ENCODE measurements at places on chromosomes 16 and 17.

DNA sequence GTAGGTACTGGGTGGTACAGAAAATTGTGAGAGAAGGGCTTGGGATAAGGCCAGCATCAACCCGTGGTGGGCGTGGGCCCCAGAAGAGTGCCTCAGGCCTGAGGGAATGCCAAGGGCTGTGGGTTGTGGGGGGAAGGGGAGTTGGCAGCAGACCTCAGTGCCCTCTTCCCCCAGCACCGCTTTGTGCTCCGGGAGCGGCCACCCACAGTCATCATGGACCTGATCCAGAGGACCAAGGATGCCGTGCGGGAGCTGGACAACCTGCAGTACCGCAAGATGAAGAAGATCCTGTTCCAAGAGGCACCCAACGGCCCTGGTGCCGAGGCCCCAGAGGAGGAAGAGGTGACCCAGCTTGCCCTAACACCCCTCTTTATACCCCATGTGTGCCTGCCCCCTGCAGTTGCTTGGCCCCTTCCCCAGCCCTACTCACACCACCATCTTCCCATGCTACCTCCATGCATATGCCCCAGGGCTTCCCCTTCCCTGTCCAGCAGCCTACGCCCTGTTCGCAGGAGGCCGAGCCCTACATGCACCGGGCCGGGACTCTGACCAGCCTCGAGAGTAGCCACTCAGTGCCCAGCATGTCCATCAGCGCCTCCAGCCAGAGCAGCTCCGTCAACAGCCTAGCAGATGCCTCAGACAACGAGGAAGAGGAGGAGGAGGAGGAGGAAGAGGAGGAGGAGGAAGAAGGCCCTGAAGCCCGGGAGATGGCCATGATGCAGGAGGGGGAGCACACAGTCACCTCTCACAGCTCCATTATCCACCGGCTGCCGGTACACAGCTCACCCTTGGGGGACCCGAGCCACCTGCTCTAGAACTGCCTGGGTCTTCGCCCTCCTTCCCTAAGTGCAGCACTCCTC, 9.1 kb downstream of the TAOK2 start:
- no peak for DNase-seq

- DNase-seq = no peak
These were observed 156.2 kb downstream of the ABCC12 start for GRCh38 chr16:47999595-47999994.

- no peak for DNase-seq
These were observed 131.9 kb downstream of the NPIPB5 start for GRCh38 chr16:22642416-22643088.

- DNase-seq = no peak
These were observed 276.9 kb upstream of the TOM1L1 start for GRCh38 chr17:54623746-54624145.

DNA sequence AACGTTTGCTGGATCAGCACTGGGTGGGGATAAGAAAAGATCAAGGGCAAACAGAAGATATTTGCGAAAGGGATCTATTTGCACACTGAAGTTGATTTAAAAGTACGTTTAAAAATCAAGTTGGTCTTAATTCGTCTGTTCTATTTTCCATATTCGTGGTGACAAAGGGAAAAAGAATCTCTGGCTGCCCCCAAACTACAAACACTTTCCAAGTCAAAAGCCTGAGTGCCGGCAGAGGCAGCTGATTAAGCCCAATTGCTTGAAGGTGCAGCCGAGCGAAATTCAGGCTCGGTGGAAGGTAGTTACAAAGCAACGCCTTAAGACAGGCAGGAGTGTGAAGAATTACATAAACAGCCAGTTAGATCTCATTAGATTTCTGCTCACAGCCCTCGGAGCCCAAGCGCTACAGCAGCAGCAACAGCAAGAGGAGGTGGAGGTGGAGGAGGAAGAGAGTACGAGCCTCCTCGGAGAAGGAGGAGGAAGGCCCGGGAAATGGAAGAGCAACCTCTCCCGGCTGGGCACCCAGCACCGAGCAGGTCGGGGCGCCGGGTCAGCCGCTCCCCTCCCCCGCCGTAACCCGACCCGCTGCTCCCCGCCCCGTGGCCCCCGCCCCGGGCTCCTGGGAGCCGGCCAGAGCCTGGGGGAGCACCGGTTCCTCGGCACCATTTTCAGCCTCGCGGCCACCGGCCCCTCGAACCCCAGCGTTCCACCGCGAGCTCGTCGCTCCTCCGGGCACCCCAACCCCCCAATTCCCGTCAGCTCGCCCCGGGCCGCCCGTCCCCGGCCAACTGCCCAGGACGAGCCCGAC, 890 bp downstream of the TOB1 start:
- no peak for DNase-seq

GRCh38 chr16:84769416-84769815, 50.4 kb upstream of the CRISPLD2 start:
- DNase-seq = no peak

GRCh38 chr17:48998587-48999440, 1.6 kb downstream of the IGF2BP1 start:
- no peak for DNase-seq

- no peak for DNase-seq
These were observed 1.6 kb downstream of the TOX3 start for GRCh38 chr16:52545222-52545897.

- DNase-seq = no peak
These were observed 716.3 kb downstream of the WWOX start for GRCh38 chr16:78815713-78816112.

DNA sequence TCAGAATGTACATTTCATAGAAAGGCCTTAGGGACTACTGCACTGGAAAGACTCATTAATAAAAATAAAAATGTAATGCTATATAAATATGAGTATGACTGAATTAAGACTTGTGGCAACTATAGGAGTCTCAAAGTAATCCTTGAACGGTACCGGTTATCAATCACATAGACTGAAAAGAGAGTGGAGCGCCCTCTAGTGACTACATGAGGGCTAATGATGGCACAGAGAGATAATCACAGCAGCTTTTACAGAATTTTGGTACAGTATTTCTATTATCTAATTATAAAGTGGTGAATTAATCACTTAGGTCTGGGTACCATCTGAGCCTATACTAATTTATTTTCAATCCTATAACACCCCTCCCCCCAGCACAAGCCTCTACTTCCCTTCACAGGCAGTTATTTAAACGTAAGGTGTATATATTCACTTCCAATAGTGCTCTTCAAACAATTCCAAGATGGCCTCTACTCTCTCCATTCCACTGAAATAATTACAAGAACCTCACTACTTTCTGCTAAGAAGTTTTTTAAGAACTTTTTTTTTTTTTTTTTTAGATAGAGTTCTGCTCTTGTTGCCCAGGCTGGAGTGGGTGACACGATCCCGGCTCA, 40.7 kb upstream of the ANKFY1 start:
- DNase-seq = no peak

DNA sequence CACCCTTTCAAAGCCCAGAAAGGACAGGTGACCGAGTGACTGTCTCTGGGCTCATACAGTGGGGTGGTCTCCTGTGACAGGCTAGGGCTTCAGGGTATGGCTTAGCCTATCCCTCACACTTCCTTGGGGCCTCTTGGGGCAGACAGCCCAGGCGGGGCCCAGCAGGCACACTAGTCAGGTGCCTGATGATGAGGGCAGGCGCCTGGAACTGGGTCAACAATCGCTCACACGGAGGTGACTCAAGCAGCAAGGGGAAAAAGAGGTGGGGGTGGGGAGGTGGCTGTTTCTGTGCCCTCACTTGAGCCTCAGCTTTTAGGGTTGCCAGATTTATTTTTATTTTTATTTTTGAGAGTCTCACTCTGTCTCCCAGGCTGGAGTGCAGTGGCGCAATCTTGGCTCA, 6.4 kb upstream of the GRN start:
- no peak for DNase-seq

- DNase-seq = no peak
These were observed 34.6 kb downstream of the DCUN1D3 start for GRCh38 chr16:20865420-20866131.

DNA sequence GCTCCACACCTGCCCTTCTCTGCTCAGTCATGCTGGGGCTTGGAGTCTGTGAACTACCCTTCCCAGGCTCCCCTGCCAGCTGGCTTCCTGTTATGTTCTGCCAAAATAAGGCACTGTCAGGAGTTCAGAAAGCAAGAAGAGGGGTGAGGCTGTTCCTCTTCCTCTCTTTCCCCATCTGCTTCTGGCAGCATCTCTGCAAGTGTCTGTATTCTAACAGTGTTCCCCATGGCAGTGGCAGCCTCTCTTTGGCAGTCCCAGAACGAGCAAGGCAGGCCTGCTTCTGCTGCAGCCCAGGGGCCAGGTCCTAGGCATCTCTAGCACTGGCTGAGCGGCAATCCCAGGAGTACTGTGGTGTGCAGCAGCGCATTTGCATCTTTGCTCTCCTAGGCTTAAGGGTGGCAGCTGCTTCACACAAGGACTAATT, 219.1 kb downstream of the STX8 start:
- peak; percentile 36 for DNase-seq

- no peak for DNase-seq
These were observed 13.8 kb downstream of the MSLN start for GRCh38 chr16:774086-775001.

DNA sequence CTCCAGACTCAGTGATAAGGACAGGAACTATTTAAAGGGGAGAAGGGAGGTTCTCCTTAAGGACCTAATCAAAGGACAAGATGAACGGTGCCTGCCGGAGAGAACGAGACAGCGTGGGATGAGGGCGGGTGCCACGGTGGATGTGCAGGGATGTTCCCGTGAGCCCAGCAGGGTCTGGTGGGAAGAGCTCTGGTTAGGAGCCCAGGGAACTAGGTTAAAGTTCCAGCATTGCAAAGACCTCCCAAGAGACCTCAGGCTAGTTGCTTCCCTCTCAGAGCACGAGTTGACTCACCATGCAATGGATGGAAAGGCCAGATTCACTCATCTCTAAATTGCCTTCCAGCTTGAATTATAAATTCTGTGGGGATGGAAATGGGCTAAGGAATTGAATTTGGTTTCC, 14.7 kb downstream of the CCR7 start:
- no peak for DNase-seq

- no peak for DNase-seq
These were observed 23.1 kb downstream of the SPACA3 start for GRCh38 chr17:33014751-33015150.

- no peak for DNase-seq
These were observed 181.3 kb downstream of the HS3ST3A1 start for GRCh38 chr17:13420418-13420826.

- no peak for DNase-seq
These were observed 9.1 kb downstream of the PSMB3 start for GRCh38 chr17:38761612-38762011.

DNA sequence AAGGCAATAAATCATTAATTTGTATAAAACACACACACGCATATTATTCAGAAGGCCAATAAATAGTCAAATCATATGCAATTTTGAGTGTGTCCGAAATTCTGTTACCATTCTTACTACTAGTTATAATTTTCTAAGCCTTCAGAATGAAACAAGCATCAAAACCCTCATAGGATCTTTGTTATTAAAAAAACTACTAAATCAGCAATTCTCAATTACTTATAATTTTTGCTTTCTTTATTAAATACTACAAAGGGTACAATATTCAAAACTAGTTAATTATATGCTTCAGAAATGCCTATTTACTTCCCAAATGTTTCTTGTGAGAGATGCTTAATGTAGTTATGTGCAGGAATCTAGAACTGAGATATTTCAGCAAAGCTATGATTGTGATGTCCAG, 413.1 kb upstream of the KIF2B start:
- no peak for DNase-seq

DNA sequence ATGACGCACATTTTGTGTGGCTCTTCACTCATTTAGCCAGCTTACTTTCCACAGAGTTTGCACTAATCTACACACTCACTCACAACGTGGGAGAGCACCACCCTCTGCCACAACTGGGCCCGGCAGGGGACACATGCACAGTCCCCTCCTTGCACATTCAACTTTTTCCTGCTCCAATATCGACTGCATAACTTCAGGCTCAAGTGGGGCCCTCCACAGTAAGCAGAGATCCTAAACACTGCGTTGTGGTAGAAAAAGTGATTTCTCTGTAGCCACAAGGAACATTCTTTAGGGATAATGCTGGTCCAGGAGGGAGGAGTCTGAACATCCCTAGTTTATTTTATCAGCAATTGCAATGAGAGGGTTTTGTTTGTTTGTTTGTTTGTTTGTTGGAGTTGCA, 40.0 kb downstream of the MRPS23 start:
- no peak for DNase-seq

- no peak for DNase-seq
These were observed 1.1 kb downstream of the PRSS33 start for GRCh38 chr16:2786061-2786825.

GRCh38 chr17:38906460-38907228, 18.8 kb upstream of the LASP1NB start:
- DNase-seq = no peak

DNA sequence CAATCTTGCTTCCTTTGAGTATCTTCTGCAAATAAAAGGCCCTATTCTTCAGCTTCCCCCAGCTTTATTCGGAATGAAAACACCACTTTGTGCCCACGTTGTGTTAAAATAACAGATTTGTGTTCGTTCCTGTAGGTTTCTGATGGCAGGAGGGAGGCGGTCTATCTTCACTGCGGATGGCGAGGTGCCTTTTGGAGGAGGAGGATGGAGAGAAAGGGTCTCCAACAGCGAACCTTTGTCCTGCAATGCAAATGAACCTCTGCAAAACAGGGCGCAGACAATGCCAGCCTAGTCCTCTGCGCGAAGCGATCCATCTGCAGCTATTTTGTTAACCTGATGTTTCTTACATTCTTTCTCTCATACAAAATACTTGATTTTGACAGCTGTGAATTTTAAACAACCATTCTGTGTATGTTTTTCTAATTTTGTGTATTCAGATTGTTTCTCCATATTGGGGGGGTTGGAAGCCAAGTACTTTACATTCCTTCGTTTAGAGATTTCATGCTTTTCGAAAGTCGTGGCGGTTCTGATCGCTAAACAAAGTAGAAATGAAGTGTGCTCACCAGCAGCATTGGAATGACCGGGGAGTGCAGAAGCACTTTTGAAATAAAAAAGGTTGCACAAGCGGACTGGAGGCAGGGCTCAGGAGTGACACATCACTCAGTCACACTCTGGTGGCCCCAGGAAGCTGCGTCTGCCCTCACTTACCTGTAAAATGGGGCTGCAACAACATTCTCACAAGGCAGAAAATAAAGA, 279.0 kb upstream of the IRX5 start:
- DNase-seq = no peak

DNA sequence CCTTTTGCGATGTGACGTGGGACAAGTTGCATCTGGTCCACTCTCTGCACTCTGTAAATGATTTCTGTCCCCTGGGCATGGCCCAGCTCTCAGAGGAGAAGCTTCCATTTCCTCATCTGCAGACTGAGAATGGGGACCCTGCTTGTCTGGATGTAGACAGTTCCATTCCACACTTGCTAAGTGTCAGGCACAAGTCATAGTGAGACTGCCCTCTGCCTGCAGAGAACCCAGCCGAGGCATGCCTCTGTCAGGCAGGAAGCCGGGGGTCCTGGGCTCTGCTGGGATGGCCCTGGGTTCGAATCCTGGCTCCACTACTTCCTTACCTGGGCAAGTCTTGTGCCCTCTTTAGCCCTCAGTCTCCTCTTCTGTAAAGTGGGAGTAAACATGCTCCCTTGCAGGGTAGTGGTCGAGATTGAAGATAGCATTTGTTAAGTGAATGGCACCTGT, 4.1 kb downstream of the MAP2K3 start:
- DNase-seq = no peak

- DNase-seq = no peak
These were observed 3.6 kb upstream of the FAM222B start for GRCh38 chr17:28846231-28846630.

- no peak for DNase-seq
These were observed 60.7 kb upstream of the TNRC6C start for GRCh38 chr17:77897741-77898301.

- no peak for DNase-seq
These were observed 37.5 kb downstream of the SRCIN1 start for GRCh38 chr17:38568274-38568673.
